ENCODE measurements at places on chromosomes 13 and 19.

DNA sequence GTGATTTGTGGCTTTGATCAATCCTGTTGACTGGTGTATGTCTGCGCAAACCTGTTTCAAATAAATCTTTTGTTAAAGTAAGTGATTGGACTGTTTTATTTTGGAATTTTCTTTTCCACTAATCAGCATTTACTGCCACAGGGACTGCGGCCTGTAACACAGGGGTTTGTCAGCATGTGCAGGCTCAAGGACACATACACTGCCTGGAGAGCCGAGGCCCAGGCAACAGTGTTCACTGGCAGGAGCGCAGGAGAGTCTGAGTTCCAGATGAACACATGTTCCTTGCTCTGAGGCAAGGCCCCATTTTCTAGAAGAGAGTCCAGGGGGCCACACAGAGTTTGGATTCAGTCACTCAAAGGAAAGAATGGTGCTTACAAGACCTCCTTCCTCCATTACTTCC is 26.0 kb downstream of the SHISA2 start:
- DNase-seq = no peak

- DNase-seq = no peak
These were observed 101.8 kb upstream of the MBNL2 start for GRCh38 chr13:97120346-97120745.

DNA sequence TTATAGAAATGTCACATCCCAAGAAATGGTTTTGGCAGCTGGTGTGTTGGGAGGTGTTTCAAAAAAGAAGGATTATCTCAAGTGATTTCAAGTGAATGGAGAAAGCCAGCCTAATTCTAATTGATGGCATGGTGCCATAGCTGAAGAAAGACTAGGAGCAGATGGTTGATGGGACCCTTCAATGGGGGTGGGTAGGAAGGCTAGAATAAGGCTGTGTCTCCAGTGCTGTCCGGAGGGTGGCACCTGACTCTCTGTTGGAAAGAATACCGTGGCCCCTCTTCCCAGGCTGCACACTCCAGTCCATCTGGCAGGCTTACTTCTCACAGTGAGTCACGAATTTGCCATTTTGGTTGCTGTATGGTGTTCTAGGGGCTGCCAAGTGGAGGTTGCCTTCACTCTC is 51.0 kb upstream of the GPR12 start:
- no peak for DNase-seq

DNA sequence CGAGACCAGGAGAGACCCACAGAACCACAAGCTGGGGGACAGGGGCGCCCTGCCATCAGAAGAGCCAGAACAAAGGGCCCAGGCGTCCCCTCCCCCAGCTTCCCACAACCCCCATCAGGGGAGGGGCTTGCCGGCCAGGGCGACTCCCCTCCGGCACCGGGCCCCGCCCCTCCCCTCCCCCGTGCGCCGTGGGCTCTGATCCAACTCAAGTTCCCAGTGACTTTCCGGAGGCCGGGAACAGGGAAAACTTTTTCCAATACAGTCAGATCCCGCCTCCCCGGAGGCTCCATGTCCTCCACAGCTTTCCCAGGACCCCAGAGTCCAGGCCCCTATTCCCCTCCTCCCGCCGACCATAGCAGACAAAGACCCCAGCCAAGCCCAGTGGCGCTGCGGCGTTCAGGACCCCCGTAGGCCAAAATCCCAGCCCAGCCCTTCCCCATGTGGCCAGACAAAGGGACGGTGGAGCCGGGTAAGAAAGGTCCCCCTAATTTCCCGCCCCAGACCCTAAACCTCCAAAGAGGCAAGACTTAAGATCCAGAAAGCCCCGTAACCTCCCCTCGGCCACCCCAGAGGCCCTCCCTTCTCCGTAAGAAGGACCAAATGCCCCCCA is 673 bp downstream of the TEAD2 start:
- DNase-seq = no peak

GRCh38 chr13:96849091-96849490 is 145.2 kb downstream of the OXGR1 start:
- DNase-seq = no peak

DNA sequence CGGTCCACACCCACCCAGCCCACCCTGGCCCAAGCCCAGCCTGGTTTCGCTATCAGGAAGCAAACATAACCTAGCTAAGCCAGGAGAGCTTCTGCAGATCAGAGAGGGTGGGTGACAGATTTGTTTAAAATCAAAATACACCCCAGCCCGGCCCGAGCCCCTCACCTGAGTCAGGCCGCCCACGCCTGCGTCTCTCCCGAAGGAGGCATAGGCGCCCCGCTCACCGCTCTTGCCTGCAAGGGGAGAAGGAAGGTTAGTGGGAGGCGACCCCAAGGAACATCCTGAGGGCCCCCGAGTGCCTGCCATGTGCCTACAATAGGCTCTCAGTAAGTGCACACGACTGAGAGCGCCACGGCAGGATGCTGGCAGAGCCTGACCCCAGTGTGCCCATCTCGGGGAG is 21.9 kb upstream of the UQCR11 start:
- DNase-seq = no peak

- DNase-seq = no peak
These were observed 86.1 kb downstream of the GGACT start for GRCh38 chr13:100502446-100502845.

DNA sequence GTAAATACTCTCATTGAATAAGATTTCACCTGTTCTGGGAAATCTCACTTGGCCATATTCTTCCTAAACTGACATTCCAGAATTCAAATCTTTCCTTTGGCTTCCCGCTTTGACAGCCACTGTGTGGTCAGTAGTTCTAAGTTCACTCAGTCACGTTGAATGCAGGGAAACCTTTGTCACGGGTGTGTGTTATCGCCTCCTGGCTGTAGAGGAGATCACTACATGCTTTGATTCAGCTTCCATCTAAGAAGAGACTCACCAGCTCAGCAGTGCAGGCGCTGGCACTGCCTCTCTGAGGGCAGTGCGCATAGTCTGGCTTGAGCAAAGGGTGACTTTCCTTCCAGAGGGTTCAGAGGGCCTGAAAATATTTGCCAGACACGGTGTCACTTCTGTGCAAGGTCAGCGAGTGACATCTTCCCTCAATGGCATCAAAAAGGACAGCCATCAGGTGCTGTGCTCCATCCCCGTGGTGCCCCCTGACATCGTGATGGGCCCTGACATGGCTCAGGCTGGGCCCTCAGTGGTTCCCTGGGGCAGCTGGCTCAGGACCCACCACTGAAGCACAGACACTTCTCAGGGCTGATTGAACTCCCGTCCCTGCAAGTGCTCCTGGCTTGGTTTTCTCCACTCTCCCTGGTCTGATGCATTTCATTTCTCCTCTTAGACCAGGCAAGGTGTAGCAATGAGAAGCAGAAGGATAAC is 635.4 kb upstream of the ARGLU1 start:
- no peak for DNase-seq

All from thoracic aorta (tissue), 2 donors.